CD8-positive, alpha-beta memory T cell (primary cell): ENCODE measurements at places on chromosomes 4 and X.

GRCh38 chr4:18578307-18578706 lies 556.8 kb upstream of the LCORL start:
- DNase-seq = no peak
- no peaks in the 10 kb centered on the region for H3K36me3 ChIP-seq
- H3K4me1 ChIP-seq = no peaks in the 10 kb centered on the region
- H3K27me3 ChIP-seq = no peaks in the 10 kb centered on the region
- H3K4me3 ChIP-seq = no peak overlapping the region
- no peak overlapping the region for H3K27ac ChIP-seq

- no peak overlapping the region for H3K4me3 ChIP-seq
- H3K4me1 ChIP-seq = no peaks in the 10 kb centered on the region
- H3K36me3 ChIP-seq = no peaks in the 10 kb centered on the region
- H3K27ac ChIP-seq = no peak overlapping the region
Measured at GRCh38 chr4:103425406-103425805, 227.3 kb upstream of the CENPE start.

DNA sequence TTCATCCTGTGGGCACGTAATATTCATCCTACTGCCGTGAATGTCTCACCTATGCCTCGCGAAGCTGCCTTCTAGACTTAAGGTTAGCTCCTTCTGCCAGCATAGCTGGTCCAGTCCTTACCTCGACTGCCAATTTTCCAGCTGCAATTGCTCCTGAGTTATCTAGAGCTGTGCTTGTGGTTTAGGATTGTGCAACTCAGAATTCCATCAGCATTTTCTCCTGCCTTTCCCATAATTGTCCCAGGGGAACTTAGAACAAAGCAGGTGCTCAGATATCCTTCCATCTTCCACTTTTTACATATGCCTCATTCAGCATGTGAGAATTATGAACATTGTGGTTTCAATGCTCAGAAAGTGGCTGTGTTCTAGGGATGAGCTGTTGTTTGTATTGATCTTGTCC lies 131.4 kb upstream of the ADGRL3 start:
- no peaks in the 10 kb centered on the region for H3K36me3 ChIP-seq
- H3K27me3 ChIP-seq = no peaks in the 10 kb centered on the region
- H3K4me1 ChIP-seq = no peaks in the 10 kb centered on the region
- no peak overlapping the region for H3K27ac ChIP-seq

DNA sequence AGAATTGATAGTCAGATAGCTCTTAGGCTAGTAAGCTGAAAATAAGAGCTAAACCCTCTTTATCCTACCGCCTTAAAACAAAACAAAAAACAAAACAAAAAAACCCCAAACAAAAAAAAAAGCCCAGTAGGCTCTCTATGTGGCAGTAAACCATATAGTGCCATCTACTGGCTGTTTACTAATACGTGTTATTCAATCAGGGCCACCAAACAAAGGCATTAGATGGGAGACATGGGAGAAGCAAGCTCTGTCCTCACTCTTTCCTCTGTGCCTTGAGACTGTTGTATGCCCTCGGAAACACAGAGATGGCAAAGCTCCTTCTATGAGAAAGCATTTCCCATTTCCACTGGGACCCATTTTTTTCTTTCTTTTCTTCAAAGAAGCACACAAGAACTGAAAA lies 148.8 kb upstream of the MID1 start:
- H3K4me1 ChIP-seq = no peaks in the 10 kb centered on the region
- no peak for DNase-seq
- H3K36me3 ChIP-seq = no peaks in the 10 kb centered on the region
- no peaks in the 10 kb centered on the region for H3K27me3 ChIP-seq
- H3K4me3 ChIP-seq = no peak overlapping the region
